DMS79 (cell line): ENCODE measurements at places on chromosomes 16 and 17.

- no peak for DNase-seq
These were observed at the start of gene CCL5 for GRCh38 chr17:35879773-35880654. TSS of gene CCL5 (minus strand) at chr17:35880360.

DNA sequence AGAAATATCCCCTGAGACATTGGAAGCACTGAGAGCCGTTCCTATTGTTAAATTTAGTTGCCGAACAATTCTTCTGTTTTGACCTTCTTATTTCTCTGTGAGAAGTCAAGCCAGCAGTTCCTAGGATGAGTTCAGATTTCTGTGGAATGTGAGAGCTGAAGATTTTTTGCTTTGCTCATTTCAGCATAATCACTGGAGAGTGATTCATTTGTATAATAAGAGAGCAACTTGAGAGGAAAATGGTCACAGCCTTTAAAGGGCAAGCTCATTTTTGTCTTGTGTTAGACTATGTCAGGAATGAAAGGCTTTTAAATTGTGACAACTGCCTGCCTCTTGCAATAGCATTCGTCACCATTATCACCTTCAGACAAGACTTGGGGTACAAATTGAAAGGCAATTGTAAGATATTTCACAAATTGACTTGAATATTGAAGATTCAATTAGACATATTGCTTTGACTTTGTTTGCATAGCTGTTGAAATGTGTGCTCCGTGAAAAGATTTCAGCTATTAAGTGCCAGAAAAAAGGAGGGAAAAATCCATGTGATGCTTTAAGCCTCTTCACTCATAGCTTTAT is 900.0 kb upstream of the GOT2 start:
- no peak for DNase-seq

GRCh38 chr17:19867329-19868078 is at the start of gene ULK2:
TSS of gene ULK2 (minus strand) at chr17:19867936. CDS start at chr17:19867417, 519 bp downstream.
- no peak for DNase-seq

- no peak for DNase-seq
These were observed 7.3 kb downstream of the ACADVL start for GRCh38 chr17:7226721-7227710.

DNA sequence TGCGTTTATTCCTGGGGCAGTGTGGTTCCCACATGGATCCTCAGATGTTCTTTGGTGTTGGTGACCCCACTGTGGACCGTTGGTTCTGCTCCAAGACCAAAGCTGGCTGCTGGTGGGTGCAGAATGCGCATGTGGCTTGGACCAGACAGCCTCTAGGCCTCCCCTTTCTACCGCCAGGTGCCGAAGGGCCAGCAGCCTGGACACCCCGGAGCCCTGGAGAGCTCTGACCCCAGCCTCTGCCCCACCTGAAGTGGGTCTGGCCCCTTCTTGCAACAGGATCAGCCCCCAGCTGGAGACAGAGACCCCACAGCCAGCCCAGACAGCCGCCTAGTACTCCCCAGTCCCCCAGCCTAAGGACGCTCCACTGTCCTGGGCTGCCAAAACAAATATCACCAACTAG is 18.4 kb downstream of the NPTX1 start:
- no peak for DNase-seq
